CD4-positive, alpha-beta T cell treated with Interleukin-2 at 100 ng/mL for 4 hours (primary cell): ENCODE measurements at places on chromosomes 1 and 21.

DNA sequence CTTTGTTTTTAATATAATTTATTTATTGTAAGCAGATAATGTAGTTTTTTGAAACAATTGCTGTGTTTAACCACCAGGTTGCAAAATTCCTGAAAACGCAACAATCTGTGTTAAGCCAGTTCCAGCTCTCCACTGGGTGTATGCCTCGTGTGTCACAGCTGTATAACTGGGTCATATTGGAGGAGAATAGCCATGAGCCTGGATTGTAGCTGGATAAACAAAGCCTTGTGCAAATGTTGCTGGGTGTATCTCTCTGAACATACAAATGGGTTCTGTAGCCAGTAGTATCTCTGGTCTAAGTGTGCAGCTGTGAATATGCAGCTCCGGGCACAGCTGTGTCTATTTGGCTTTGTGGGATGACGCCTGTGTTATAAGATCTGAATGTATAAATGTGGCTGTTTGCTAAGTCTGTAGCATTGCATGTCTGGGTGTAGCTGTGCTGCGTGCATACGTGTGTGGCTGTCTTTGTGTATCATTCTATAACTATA lies 2.8 kb downstream of the TCEA3 start:
- DNase-seq: no peak

GRCh38 chr1:38403667-38404066 lies 357.1 kb upstream of the POU3F1 start:
- no peak for DNase-seq

- DNase-seq: no peak
Observed at GRCh38 chr1:89918127-89918793, 76.7 kb upstream of the ZNF326 start.

DNA sequence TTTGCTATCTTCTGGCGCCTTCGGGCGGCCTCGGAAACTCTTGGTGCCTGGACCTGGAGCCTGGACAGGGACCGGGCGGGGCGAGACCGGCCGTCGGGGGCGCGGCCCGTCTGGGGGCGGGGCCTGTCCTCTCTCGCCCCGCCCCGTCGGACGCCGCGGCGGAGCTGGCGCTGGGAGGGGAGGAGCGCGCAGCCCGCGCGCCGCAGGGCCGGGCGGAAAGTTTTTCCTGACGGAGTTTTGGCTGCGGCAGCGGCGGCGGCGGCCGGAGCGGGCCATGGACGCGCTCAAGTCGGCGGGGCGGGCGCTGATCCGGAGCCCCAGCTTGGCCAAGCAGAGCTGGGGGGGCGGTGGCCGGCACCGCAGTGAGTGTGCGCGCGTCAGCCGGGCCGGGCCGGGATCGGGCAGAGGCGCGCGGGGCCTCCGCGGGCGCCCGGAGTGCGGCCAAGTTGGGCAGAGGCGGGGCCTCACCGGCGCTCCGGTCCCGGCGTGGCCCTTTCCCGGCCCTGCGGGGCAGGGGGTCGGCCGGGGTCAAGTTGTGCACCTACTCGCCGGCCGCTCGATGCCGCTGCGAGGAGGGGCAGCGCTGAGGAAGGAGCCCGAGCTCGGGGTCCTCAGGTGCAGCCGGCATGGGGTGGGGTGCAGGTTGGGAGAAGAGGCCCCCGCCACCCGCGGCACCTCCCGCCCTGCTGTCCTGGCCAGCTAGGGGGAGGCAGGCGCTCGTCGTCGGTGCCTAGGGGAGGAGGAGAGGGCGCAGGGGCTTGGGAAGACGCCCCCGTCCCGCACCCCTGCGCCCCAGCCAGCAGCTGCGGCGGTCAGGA lies at the start of gene LDLRAP1:
TSS of gene LDLRAP1 (plus strand) at position 182 of the 818 bp plus-strand sequence. CDS start at position 275, 93 bp downstream.
- DNase-seq: peak; percentile 52

DNA sequence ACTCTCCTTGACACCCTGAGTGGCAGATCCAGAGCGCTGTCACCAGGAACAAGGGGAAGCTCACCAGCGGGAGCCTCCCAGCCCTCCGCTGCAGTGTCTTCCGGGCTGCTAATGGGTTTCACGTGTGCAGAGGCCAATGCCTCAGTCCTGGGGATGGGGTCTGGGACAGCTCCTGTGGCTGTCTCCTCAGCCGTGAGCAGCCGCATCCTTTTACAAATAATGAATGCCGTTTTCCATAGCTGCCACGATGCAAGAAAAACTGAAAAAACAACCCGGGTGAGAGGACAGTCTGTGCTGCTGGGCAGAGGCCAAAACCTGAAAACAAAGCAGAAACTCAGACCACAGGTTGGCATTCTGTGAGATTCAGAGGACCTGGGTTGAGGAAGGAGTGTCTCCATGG lies 212.2 kb upstream of the RAB4A start:
- DNase-seq: no peak

- DNase-seq: no peak
Observed at GRCh38 chr1:47216278-47217059, 15.6 kb downstream of the TAL1 start.

GRCh38 chr1:76640092-76640491 lies 227.2 kb upstream of the ST6GALNAC5 start:
- no peak for DNase-seq

- no peak for DNase-seq
Observed at GRCh38 chr1:17118706-17119075, 560 bp downstream of the PADI2 start.

GRCh38 chr21:25513810-25514209 lies 93.5 kb downstream of the MRPL39 start:
- DNase-seq: no peak

GRCh38 chr1:65065524-65066418 lies 82.2 kb upstream of the AK4 start:
- DNase-seq: no peak

GRCh38 chr1:62304515-62304914 lies 14.7 kb downstream of the KANK4 start:
- DNase-seq: no peak

- no peak for DNase-seq
Observed at GRCh38 chr1:215276582-215276981, 194.0 kb downstream of the KCNK2 start.

GRCh38 chr1:46983166-46983829 lies 40.2 kb upstream of the CYP4X1 start:
- no peak for DNase-seq

GRCh38 chr1:77888081-77888780 lies at the start of gene NEXN:
Gene NEXN (plus strand): TSS chr1:77888624. CDS start chr1:77916107, 27,483 bp downstream.
- DNase-seq: no peak

DNA sequence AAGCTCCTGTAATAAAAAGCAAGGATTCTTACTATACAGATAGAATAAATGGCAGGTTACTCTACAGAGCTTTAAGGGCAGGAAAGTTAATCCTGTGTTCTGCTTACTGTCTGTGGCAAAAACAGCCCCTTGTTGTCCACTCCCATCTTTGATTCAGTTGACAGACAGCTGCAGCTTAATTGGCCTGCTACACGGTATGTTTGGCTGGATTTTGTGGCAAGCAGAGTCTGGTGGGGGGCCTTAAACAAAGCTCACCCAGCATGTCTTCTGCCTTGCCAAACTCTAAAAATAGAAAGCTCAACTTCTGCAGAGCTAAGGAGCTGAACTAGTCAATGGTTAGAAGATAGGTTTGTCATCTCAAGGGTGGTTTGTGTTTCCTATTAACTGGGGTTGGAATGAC lies 407.2 kb downstream of the HLX start:
- no peak for DNase-seq

GRCh38 chr21:36985751-36986594 lies 19.5 kb upstream of the HLCS start:
- peak; percentile 35 for DNase-seq

- DNase-seq: no peak
Observed at GRCh38 chr1:156417401-156418020, 48.5 kb downstream of the RHBG start.

DNA sequence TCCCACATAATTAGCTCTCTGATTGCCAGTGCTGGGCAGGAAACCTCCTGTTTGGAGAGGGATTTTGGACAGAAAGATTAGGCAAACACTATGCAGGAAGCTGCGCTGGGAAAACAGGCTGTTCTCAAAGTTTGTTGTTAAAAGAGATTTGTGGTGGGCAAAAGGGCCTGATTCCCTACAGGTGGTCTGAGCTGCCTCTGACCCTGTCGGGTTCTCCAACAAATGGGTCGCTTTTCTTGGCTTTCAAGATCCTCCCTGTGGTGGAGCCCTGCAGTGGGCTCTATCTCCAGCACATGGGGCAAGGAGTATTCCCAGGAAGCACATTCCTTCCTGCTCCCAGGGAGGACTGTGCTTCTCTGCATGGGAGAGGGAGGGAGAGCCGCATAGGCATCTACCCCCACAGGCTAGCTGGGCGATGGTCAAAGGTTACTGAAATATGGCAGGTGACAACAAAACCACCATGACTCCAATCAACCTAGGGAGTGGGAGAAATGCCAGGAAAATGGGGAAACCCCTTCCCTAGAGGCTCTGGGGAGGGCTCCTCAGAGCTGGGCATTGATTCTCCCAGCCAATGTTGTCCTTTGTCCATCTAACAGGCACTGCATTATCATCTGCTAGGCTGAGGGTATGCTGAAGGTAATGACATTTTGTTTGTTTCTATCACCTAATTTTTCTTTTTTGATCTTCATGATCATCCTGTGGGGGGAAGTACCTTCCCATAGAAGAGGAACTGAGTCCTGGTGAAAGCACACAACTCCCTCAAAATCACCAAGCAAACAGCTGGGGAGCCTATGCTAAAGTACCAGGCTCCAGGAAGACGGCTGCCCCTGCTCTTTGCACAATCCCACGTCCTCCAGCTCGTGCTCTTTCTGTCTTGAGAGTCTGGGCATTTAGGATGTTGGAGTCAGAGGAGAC lies 85.3 kb downstream of the PLXNA2 start:
- DNase-seq: no peak
